ENCODE measurements at places on chromosomes 11 and 22. TPM values are rescaled to one million over a fixed set of nuclear protein-coding genes. Genes with fewer than 3 reads are reported as not detected.

NUMA1 gene
- total RNA-seq, result 289 TPM

GRCh38 chr11:78218707-78219492 is 30.2 kb downstream of the USP35 start:
- no peaks in the 10 kb centered on the region for H3K27me3 ChIP-seq
- DNase-seq, result peak; percentile 52
- peaks cover 89% of the 10 kb centered on the region for H3K36me3 ChIP-seq
- H3K4me3 ChIP-seq, result no peak overlapping the region
- H3K27ac ChIP-seq, result peak overlapping the region; percentile 34

DNA sequence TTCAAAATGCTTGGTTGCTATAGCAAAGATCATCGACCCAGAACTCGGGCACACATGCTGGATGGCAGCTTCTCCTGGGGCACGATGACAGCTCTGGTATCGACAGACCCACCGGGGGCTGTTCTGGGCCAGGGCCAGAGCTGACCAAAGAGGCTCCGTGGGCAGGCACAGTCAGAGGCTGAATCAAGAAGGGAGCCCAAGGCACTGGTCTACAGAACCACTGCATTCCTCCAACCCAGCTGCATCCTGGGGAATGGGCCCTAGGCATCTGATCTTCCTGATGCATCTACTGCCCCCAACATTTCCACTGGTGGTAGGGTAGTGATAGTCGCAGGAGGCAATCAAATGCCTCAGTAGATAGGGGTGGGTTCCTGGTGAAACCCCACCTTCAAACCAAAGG is 470.3 kb downstream of the TBC1D22A start:
- no peak overlapping the region for H3K27ac ChIP-seq
- no peaks in the 10 kb centered on the region for H3K36me3 ChIP-seq
- no peaks in the 10 kb centered on the region for H3K27me3 ChIP-seq
- H3K4me1 ChIP-seq, result no peaks in the 10 kb centered on the region
- no peak overlapping the region for H3K4me3 ChIP-seq

DNA sequence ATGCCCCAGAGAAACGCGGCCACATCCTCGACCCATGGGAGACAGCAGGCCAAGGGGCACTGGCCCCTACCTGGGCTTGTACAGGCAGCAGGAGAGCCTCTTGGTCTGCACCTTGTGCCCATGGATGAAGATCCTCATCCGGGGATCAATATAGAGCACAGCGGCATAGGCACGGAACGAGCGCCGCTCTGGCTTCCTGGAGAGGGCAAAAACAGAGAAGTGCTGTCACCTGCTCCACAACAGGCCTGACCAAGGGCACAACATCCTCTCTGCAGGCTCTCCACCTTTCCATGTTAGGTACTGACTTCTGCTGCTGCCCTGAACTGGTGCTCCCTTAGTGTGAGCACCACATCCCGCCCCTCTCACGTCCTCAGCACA is 27.2 kb downstream of the MORC2 start:
- peaks cover 91% of the 10 kb centered on the region for H3K36me3 ChIP-seq
- no peaks in the 10 kb centered on the region for H3K27me3 ChIP-seq
- no peak for DNase-seq
- no peak overlapping the region for H3K4me3 ChIP-seq
- peaks cover 5% of the 10 kb centered on the region for H3K4me1 ChIP-seq

PHETA2 gene
- total RNA-seq, result 41.5 TPM

DNA sequence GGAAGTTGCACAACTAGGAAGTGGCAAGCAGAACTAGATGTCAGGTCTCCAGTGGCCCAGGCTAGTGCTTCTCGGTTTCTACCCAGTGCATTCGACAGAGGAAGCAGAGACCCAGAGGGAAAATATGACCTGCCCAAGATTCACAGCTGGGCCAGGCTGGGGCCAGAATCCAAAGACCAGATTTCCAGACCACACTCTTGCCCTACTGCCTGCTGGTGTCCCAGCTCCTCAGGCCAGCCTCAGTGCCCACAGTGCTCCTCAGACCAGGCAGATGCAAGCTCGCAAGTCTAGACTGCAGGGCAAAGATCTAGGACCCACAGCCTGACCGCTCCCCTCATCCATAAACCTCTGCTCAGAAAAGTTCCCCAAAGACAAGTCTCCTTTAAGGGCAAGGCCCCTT is 262.6 kb downstream of the BUD13 start:
- H3K4me3 ChIP-seq, result no peak overlapping the region
- H3K36me3 ChIP-seq, result no peaks in the 10 kb centered on the region
- no peaks in the 10 kb centered on the region for H3K27me3 ChIP-seq
- no peak for DNase-seq
- no peak overlapping the region for H3K27ac ChIP-seq
- no peaks in the 10 kb centered on the region for H3K4me1 ChIP-seq

DNA sequence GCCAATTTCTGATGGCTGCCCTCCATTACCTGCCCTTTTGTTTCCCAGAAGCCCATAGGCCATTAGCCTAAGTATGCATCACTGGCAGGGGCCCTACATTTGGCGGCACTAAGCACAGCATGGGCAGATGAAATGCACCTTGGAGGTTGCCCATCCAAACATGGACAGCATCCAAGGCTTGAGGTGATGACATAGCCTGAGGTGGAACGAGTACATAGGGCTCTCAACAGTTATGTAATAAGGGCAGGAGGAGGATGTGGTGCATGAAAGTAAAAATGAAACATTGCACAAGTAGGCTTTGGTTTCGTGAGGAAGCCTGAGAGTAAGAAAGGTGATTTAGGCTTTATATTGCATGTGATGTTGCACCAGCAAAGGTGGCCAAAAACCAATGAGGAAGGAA is 148.1 kb downstream of the FAM76B start:
- H3K27me3 ChIP-seq, result no peaks in the 10 kb centered on the region
- DNase-seq, result peak; percentile 83
- H3K27ac ChIP-seq, result peak overlapping the region; percentile 51
- H3K4me3 ChIP-seq, result no peak overlapping the region
- no peaks in the 10 kb centered on the region for H3K36me3 ChIP-seq
- H3K4me1 ChIP-seq, result no peaks in the 10 kb centered on the region

NDUFS8 gene
- 316 TPM for total RNA-seq

- no peaks in the 10 kb centered on the region for H3K36me3 ChIP-seq
- no peak overlapping the region for H3K27ac ChIP-seq
- no peak for DNase-seq
- peaks cover 20% of the 10 kb centered on the region for H3K4me1 ChIP-seq
- H3K4me3 ChIP-seq, result no peak overlapping the region
These were observed 31.9 kb downstream of the RRAS2 start for GRCh38 chr11:14327116-14327515.

FGF4 gene
- total RNA-seq, result not detected

DNA sequence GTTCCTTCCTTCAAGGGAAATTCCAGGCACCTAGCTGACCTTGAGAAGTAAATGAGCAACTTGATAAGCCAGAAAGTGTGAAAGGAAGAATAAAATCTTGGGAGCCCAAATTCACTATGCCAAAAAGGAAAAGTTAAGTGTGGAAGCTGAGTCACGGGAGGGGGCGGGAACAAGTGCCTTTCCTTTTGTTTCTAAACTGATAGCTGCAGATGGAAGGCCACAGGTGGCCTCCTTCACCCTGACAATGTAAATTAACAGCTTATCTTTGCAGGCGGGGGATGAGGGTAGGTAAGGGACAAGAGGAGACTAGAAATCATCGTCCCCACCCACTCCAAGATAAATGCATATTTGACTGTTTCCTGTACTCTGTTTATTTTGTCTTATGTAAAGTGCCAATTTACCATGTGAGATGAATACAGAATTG is 36.4 kb upstream of the TREH start:
- no peak overlapping the region for H3K4me3 ChIP-seq
- no peak for DNase-seq
- H3K36me3 ChIP-seq, result no peaks in the 10 kb centered on the region
- H3K27me3 ChIP-seq, result no peaks in the 10 kb centered on the region

DNA sequence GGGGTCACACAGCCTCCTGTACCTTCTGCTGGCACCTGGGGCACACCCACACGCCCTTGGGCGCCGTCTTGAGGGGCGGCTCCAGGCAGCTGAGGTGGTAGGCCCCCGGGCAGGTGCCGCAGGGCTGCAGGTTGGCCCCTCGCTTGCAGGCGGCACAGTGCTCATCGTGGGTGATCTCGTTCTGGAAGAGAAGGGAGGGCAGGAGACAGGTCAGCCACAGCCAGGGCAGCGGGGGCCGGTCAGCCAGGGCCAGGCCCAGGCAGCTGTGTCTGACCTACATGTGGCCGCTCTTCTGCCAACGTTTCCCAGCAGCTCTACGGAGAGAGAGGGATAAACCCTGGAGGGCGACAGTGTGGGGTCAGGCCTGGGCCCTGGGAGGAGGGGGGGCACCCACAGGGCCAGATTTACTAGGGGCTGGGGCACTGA is 121.9 kb downstream of the PHF21B start:
- no peak overlapping the region for H3K27ac ChIP-seq
- no peaks in the 10 kb centered on the region for H3K36me3 ChIP-seq
- H3K4me3 ChIP-seq, result no peak overlapping the region
- H3K4me1 ChIP-seq, result no peaks in the 10 kb centered on the region
- H3K27me3 ChIP-seq, result no peaks in the 10 kb centered on the region
- DNase-seq, result peak; percentile 56

- no peaks in the 10 kb centered on the region for H3K36me3 ChIP-seq
- peak overlapping the region; percentile 9 for H3K27ac ChIP-seq
- H3K4me1 ChIP-seq, result no peaks in the 10 kb centered on the region
- DNase-seq, result no peak
- no peak overlapping the region for H3K4me3 ChIP-seq
These were observed 254.5 kb upstream of the NARS2 start for GRCh38 chr11:78829146-78829545.

All from ascending aorta (tissue), 2 donors.